ENCODE measurements at places on chromosomes 7 and 10.
A peak's percentile ranks its signal among the peaks of the same experiment; 100 is the strongest.

GRCh38 chr10:111357859-111358258 lies 281.0 kb downstream of the ADRA2A start:
- no peak for DNase-seq

DNA sequence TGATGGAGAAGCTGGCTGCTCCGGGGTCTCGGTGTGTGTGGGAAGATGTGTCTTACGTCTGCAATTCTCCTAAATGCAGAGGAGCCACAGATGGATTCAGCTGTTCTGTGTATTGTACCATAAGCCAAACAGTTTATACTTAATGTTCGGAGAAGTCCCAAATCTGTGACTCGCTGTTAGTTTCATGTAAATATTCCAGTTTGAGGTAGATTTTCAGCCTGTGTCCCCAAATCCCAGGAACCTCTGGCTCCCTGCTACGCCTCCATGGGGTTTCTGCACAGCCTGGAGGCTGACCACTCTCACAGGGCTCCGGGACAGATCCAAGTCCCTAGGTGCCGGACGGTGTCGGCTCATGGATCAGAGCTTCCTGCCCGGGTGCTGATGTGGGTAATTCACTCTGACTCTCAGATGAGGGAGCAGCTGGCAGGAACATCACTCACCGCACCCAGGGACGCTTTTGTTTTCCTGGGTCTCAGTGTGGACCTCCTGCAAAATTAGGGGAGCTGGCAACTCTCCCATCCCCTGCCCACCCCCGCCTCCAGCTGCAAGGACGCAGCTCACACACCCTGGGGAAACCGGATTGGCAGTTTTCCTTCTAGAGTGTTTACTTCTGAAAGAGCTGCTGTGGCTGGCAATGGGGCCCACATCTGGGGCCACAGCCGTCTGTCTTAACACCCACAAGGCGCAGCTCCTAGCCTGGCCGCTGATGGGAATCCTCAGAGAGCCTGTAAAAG lies 421.1 kb upstream of the FOXK1 start:
- DNase-seq, result no peak

DNA sequence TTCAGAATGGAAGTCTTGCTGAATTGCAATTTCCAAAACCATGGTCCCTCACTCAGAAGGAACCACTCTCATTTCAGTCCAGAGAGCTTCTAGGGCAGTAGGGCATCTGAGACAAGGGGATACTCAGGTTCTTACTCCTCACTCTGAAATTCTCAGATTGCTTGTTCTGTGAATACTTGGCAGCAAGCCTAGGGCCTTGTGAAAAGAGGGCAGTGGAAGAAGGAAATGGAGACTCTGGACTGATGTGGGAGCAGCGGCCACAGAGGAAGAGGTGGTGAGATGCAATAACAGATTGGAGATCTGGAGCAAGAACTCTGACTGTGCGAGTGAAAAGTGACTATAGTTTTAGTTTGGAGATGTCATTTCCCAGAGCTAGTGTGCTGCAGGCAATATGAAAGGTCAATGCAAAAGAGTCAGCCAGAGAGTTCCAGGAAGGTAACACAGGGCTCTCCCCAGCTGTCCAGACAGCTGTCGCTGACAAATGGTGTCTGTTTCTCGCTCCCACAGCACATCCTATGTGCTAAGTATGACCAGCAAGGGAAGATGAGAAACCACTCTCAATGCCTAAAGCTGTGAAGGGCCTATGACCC lies 291.6 kb upstream of the KIAA1217 start:
- DNase-seq, result no peak

GRCh38 chr7:111587410-111588064 lies 25.2 kb upstream of the IMMP2L start:
- DNase-seq, result no peak

DNA sequence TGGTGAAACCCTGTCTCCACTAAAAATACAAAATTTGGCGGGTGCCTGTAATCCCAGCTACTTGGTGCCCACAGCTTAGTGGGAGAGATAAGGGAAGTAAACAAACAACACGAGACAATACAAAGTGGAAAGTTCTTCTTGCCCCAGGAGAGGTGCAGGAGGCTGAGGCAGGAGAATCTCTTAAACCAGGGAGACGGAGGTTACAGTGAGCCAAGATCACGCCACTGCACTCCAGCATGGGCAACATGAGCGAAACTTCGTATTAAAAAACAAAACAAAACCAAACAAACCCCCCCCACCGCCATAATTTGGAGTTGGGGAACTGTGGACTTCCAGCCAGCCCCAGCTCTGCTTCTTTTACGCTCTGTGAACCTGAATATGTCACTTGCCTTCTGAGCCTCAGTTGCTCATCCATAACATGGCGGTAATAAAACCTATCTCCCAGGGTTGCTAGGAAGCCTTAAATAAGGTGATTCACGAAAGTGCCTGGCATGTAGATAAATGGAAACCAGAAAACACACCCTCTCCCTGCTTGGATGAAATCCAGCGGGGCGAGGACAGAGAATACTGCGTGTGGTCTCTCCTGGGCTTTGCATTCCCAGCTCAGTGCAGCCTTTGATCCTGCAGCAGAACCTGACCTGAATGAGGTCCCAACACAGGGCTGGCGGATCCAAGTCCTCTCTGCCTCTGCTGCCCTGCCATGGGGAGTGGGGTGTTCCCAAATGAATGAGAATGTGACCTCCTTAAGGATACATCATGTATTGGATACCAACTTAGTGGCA lies 10.2 kb downstream of the MLXIPL start:
- DNase-seq, result no peak

DNA sequence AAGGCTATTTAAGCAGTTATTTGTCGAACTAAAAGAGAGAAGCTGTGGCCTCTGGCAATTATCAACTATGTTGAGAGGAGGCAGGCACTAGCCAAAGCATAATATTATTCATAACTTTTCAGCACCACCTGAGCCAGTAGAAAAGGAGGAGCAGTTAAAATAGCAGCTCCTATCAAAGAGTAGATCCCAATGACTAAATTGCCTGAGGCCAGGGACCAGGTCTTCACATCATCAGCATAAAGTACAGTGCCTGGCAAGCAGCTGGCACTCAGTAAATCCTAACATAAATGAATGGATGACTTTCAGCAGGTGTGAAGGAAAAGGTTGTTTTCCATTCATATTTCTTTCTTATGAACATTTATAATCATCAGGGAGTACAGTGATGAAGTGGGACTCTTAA lies 309.0 kb upstream of the IMMP2L start:
- DNase-seq, result peak; percentile 6

- DNase-seq, result peak; percentile 44
Measured at GRCh38 chr7:12524794-12525386, 45.6 kb upstream of the SCIN start.

GRCh38 chr7:158585721-158586498 lies 1.7 kb downstream of the PTPRN2 start:
- DNase-seq, result no peak

DNA sequence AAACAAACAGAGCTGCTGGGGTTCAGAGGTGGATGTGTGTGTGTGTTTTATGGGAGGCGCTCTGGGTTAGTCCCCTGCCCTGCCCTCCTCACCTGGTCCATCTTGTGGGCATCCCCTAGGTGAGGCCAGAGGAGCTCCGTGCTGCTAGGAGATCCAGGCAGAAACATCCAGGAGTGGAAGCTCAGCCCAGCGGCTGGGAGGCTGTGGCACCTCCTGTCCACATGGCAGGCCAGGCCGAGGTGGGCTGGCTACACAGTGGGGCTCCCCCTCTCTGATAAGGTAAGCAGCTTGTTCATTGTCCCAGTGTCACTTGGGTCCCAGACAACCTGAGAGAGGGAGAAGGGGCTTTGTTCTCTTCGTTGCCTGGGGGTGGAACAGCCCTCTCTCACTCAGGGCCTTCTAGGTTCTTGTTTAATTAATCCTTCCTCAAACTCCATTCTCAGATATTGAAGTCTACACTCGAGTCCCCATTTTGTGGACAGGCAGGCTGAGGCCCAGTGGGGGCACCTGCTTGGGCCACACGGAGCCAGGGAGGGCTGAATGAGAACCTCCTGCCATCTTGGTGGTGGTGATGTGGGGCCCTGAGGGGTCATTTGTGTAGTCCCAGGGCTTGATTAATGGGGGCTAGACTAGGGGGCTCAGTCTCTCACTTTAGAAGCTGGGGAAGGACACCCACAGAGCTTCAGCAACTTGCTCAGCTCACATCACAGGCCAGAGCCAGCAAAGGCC lies 216.8 kb upstream of the GPR26 start:
- DNase-seq, result no peak

GRCh38 chr7:79520543-79520942 lies 67.1 kb upstream of the MAGI2 start:
- peak; percentile 41 for DNase-seq

DNA sequence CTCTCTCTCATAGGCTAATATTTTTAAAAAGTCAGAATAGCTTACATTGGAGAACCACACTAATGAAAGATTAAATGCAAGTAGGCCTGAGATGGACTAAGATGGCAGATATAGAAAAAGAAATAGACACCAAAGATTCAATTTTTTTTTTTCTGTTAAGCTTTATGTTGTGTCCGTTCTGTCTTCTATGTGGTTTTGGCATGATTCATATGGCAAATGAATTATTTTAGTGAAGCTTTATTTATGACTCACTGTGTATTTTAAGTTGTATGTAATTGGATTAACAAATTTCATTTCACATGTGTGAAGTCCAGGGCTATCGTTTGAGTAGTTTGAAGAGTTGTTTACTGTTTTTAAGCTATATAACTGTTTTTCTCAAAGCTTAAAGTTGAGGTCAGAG lies 214.8 kb downstream of the CAMK1D start:
- peak; percentile 10 for DNase-seq

GRCh38 chr10:108894402-108895301 lies 1028.7 kb downstream of the XPNPEP1 start:
- DNase-seq, result no peak

GRCh38 chr10:128940081-128940480 lies 527.0 kb upstream of the MGMT start:
- no peak for DNase-seq

- no peak for DNase-seq
Measured at GRCh38 chr10:13441476-13441875, 87.3 kb downstream of the BEND7 start.

DNA sequence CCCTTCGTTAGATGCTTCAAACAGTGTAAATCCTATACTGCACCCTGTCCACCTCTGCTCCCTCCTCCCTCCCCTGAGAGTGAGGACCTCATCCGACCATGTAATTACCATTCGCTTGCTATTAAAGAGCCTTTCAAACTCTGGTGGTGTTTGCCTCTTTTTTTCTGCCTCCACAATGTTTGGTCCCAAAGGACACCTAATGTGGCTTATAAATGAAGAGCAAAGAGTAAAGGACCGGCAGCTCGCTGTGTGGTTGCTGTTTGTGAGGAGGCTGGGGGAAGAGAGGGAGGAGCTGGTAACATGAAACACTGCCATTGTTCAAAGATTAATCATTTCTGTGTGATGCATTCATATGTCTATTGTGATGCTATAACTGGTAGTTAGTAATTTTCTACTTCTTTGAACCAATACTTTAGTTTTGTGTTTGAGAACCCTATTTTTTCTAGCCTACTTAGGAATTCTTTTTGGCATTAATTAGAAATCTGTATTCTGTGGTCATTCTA lies 27.9 kb downstream of the MTURN start:
- DNase-seq, result peak; percentile 84

GRCh38 chr10:130560116-130560515 lies 423.9 kb downstream of the GLRX3 start:
- no peak for DNase-seq

GRCh38 chr10:133241501-133242205 lies 4.0 kb downstream of the VENTX start:
- no peak for DNase-seq

- DNase-seq, result peak; percentile 9
Measured at GRCh38 chr10:111128331-111129180, 51.7 kb downstream of the ADRA2A start.

GRCh38 chr10:44696496-44696895 lies 214.6 kb upstream of the TMEM72 start:
- DNase-seq, result no peak

DNA sequence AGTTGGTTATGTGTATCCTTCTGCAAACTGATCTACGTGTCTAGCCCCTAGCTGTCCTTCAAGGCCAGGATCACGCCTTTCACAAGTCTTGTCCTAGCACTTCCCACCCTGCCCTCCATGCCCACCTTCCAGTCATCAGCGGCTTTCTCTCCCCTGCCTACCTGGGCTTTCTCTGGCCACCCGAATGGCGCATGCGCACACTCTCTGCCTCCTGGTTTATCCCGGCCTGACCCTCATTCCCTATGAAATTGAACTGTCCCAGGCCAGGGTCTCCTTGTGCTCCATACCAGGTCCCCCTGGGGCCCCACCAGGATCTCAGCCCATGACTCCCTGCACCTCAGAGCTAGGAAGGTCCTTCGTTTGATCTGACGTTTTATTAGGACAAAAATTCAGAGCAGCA lies 31.6 kb upstream of the CTBP2 start:
- no peak for DNase-seq

DNA sequence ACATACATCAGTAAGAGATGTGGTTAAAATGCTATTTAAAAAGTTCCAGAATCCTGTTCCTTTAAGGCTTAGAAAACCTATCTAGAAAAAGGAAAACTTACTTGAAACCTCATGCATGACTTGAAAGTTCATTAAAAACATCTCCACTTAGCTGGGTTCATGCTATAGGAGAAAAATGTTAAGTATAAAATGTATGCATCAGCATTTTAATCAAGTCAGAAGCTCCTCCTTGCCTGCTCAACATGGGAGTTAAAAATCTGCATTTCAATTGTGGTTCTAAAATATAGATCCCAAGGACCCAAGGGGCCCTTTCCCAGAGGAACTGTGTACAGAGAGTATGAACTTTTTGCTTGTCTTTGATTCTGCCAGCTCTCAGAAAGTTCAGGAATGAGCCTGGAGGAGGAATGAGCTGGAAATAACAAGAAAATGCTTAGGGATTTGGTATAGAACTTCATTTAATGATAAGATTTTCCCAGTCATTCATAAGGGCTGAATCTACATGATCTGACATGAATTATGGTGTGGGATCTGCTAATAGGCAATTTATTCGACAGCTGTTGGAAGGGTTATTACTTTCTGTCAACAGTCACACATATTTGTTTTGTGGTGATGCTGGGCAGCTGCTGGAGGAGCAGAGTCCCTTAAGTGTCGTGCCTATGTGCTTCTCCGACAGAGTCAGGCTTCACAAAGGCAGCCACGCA lies 85.6 kb upstream of the MTPN start:
- DNase-seq, result no peak

DNA sequence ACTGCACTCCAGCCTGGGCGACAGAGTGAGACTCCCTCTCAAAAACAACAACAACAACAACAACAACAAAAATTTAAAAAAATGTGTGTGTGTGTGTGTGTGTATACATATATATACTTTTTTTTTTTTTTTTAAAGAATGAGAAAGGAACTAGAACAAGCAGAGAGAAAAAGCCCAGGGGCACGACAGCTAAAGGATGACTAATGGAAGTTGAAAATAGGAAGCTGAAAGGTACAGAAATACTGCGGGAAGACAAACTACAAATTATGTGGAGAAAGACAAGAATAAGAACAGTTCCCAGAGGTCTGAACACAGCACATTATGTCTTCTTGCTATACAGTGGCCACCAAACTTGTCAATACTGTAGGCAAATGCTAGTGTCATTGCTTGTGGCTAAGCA lies 141.9 kb upstream of the PRSS1 start:
- peak; percentile 16 for DNase-seq

Measured in foreskin keratinocyte (primary cell).